Erythroblast (primary cell): ENCODE measurements at places on chromosomes 1 and 21.

- no peak for DNase-seq
Observed at GRCh38 chr1:172815740-172816139, 156.8 kb downstream of the FASLG start.

- no peak for DNase-seq
Observed at GRCh38 chr1:228125185-228125584, 14.9 kb upstream of the GUK1 start.

DNA sequence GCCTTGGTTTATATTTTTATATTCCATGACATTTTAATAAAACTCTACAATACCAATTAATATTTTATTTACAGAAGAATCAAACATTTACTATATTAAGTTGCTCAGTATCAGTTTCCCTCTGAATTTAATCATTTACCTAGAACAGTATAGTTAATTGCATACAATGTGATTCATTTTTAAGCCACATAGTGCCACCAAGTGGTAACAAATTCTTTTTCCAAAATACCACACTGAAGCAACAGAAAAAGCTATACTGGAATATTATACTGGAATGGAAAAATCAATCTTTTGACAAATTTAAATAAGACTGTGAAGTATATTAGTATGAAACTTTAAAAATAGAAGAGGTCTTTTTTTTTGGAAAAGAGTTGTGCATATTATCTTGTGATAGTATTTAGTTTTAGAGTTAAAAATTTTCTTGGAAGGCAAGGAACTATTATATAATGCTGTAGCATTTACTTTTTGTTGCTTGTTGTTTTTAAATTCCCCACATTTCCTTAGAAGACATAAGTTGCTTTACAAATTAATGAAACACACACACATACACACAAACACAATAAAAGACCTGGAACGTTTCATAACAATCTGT lies 57.3 kb downstream of the ZNF644 start:
- DNase-seq = peak; percentile 11

DNA sequence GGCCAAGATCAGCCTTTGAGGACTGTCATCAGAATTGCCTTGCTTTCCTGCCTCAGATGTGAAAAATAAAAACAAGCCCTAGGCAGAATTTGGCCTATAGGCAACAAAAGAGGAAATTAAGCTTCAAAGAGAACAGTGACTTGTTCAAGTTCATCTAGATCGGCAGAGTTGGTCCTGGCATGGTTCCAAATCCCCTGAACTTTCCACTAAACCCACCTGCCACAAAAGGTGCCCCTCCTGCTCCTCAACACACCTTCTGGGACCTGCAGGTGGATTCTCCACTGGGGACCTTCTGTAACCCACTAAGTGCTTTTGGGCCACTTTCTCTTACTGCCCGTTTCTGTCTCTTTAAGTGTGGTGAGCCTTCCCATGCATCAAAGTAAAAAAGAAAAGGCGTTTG lies 42.5 kb upstream of the LRRN2 start:
- DNase-seq = no peak

- peak; percentile 92 for DNase-seq
Observed at GRCh38 chr1:64453688-64454087, 16.2 kb upstream of the CACHD1 start.

GRCh38 chr1:15714406-15715136 lies 21.5 kb upstream of the SLC25A34 start:
- no peak for DNase-seq
